ENCODE measurements at places on chromosomes 1 and 21.

- DNase-seq: no peak
Observed at GRCh38 chr1:245969283-245969682, 537.8 kb downstream of the SMYD3 start.

- DNase-seq: no peak
Observed at GRCh38 chr1:178470411-178470960, 26.3 kb downstream of the CLEC20A start.

DNA sequence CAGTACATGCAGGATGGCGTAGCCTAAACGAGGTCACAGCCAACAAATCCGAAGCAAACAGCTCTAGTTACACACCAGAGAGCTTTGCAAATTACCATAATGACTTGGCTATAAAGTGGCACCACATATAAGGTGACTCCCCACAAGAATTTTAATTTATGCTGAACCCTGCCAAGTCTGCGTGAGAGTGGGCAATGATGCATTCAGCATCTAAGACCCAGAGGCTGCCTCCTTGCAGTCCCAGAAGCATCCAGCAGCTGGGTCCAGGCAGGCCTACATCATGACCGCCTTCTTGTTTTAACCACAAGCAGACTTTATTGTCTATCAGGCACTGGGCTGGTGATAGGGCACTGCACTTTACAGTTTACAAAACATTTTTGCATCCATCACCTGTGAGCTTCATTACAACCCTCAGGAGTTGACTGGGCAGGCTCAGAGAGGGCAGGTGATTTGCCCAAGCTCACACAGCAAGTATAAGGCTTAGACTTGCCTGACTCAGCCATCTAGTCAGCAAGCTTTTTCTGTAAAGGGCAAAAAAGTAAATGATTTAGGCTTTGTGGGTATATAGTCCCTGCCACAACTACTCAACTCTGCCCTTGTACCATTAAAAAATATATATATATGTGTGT lies 134.6 kb downstream of the GLIS1 start:
- DNase-seq: no peak

DNA sequence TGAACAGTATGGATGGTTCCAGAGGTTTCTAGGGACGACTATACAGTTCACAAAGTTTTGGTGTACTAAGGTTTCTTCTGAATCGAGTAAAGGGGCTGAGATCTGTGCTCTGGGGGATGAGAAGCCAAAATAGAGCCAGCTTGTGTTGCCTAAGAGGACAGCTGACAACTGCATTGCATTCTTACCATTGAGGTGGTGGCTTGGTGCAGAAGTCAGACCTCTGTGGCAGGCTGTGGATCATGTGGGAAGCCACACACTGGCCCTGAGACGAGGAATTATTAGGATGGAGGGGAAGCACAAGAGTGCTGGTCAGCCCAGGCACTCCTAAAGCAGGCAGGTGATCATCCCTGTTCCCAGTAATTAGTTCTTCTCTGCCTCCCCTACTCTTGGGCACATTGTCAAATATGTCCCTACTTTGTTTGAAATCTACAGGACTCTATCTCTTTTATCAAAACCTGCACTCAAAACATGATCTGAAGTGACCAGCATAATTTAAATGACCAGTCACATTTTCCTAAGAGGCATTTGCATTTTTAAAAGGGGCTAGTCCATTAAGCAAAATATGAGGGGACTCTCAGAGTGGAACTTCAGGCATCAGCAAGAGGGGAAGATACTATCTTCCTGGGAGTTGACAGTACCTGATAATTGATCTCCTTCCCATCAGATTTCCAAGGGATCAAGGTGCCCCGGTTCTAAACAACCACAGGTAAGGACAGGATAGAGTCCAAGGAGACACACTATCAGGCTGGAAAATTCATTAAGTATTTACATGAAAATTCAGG lies at the start of gene FCRLB:
FCRLB (plus strand) TSS at position 589 of the 782 bp plus-strand sequence. CDS start 1,129 bp downstream, outside the sequence.
- no peak for DNase-seq

GRCh38 chr1:44220755-44221154 lies 7.5 kb downstream of the DMAP1 start:
- no peak for DNase-seq

GRCh38 chr1:157658571-157658970 lies 42.0 kb downstream of the FCRL3 start:
- DNase-seq: no peak

- DNase-seq: no peak
Observed at GRCh38 chr1:146029117-146029516, 7.6 kb upstream of the HJV start.

GRCh38 chr21:30152792-30153191 lies 13.8 kb downstream of the CLDN17 start:
- DNase-seq: no peak

DNA sequence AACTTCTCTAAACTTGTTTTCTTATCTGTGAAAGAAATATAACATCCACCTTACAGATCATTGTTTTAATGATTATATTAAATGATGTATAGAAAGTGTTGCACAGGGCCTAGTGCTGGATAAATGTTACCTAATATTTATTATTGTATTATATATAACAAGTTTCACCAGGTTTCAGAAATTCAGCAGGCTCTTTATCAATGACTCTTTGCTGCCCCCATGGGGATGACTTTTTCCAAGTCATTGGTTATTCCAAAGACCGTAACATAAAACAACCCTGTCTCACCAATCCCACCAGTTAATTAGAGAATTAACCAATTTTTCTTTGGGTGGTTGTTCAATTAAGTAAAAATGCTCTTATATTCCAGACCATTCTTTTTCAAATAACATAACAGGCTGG lies 7.3 kb upstream of the DEDD start:
- peak; percentile 74 for DNase-seq

DNA sequence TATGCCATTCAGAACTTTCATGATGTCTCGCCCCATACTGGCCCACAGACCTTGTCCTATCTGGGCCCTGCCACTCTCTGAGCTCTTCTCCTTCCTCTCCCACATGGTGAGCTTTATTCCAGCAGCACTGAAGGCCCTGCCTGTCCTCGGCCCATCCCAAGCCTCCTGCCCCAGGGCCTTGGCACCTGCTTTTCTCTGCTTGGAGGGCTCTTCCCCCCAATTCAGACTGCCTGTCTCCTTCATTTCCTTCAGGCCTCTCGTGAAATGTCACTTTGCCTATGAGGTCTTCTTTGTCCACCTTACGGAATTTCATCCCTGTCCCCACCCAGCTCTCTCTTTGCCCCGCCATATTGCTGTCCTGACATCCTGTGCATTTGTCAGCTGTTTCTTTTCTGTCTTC lies 191.7 kb upstream of the POU3F1 start:
- DNase-seq: no peak

DNA sequence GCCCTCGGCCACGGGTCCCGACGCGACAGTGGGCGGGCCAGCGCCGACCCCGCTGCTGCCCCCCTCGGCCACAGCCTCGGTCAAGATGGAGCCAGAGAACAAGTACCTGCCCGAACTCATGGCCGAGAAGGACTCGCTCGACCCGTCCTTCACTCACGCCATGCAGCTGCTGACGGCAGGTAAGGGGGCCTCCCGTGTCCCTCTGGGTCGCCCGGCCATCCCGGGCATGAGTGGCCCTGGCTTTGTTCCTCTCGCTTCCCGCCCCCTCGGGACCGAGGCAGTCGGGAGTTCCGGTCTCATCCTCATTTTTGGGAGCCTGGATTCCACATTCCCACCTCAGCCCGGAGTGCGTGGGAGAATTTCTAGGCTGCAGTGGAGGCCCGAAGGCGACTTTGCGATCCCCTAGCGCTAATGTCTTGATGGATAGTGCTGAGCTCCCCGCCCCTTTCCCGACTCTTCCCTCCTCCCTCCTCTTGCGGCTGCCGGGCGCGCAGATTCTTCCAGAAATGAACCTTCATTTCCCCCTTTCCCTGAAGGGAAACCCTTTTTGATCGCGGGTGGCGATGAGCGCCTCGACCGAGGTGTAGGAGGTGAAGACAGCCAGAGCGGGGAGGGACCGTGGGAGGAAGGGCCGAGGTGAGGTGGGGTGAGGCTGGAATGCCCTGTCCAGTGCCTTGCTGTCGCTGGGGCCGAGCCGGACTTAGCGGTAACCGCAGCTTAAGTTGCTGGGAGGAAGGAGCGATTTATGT lies 705 bp downstream of the KHDRBS1 start:
- peak; percentile 28 for DNase-seq

- DNase-seq: peak; percentile 83
Observed at GRCh38 chr1:23528250-23528978, 2.6 kb downstream of the E2F2 start.

GRCh38 chr1:8777867-8778266 lies 39.6 kb downstream of the RERE start:
- no peak for DNase-seq

GRCh38 chr1:41394369-41394744 lies 33.1 kb downstream of the FOXO6 start:
- DNase-seq: no peak

DNA sequence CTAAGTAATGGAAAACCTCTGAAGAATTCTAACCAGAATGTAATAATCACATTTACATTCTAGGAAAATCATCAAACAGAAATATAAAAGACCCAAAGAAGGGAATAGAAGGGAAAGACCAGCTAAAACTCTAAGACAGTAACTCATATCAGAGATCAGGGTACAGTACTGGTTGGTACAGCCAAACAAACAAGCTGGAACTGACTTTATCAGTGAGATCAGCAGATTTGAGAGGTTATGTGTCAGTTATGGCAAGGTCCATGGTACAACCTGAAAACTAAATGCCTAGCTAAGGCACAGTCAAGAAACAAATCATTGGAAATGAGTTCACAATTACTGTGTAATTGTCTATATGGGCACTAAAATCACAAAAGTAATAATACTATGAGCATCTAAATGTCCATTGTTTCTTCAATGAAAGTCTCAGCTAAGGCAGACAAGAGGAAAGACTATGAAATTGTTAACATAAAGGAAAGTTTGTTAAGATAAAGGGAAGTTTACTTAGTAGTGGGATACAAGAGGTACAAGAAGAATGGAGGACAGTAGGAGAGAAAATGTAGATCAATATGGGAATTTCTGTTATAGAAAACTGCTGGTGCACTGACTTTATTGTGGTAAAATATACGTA lies 75.8 kb downstream of the TRIM33 start:
- DNase-seq: no peak

- no peak for DNase-seq
Observed at GRCh38 chr21:45911806-45912325, 69.7 kb upstream of the COL6A1 start.

GRCh38 chr1:166700696-166701095 lies 138.6 kb upstream of the POGK start:
- no peak for DNase-seq

DNA sequence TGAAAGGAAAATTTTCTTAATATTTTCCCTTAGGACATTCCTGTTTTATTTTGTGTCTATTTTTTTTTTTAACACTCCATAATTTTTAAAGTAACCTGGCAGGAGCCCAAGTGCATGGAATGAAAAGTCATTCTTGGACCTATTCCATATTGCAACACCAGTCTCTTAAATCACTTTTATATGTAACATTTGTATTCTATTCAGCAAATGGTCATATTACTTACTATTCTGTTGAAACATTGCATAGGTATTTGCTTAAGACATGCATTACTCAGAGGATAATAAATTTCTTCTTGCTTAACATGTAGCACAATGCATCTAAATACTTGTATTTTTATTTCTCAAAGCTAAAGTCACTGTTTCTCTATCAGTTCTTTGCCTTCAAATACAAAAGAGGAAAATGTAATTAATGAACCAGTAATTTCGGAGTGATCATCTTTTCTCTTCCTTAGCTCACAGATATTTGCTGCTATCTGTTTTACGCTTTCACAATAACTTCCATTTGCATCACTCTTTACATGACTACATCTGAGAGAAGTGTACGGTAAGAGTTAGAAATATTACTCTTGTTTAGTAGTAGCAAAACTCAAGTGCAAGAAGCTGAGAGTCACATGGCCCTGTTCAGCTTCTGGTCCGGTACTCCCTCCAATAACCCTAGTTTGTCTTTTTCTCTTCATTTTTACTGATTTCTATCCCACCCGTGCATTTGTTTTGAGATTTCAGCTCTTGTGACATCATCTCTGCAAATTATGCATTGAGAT lies 394.8 kb downstream of the USP25 start:
- DNase-seq: no peak

DNA sequence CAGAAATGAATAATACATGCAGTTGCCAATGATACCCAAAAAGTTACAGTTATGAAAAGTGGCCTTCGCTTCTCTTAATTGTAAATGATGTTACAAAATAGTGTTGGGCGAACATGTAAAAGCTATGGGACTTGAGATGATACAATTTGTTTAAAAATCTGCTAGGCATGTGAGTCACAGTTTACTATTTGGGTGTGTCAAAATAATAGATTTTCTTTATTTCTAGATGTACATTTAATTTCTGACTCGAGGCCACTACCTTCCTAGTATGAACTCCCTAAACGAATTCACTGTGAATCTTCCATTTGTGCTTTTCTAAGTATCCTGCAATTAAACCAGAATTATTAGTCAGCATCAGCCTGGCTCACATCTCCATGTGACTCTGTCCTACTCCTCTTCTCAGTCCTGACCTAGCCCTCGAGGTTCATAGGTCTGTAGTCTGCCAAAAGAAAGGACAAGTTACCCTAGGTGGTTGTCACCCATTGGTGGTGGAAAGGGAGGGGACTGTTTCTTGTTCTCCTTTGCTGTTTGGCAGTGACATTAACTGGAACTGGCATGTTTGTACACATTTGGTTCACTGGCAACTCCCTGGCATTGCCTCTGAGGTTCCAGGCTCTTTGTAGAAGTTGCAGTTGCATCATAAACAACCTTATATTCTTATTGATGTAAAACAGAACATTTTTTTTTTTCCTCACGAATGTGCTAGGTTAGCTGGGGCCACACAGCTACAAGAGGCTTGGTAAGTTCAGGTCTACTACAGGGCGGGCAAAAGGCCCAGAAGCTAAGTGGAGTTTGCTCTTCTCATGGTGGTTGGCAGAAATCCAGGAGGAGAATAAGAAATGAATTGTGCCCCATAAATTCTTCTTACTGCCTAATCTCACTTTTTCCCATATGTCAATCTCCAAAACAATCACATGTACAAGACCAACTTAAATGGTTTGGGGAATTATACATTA lies 746.5 kb upstream of the ADAMTS5 start:
- DNase-seq: no peak

- no peak for DNase-seq
Observed at GRCh38 chr1:85427331-85427730, 37.6 kb downstream of the DDAH1 start.

DNA sequence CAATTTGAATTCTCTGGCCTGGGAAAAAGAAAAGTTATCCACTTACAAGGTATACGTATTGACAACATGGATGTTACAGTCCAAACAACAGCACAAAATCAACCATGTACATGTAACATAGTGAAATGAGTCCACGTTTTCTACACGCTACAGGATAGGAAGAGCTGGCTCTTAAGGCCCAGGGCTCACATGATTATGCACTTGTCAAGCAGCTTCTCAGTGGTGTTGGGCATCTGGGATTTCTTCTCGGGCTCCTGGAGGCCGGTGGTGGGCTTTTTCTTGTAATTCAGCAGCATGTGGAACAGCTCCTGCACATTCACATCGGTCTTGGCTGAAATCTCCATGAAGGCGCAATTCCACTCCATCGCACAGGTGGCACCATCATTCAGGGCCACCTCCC lies 4.0 kb downstream of the DIRAS3 start:
- no peak for DNase-seq

DNA sequence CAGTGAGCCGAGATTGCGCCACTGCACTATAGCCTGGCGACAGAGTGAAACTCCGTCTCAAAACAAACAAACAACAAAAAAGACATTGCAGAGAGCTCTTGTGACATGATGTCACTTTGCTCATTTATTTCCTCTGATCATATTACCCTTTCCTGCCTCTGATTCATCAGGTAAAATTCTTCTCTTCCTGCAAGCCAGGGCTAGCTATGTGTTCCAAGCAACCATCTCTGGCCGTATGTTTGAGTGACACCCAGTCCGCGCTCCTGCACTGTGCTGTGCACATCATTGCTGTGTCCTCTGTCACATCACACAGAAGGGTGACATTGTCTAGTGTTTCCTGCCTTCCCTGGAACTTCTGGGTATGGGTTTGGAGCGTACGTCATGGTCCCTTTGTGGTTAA lies 251.3 kb downstream of the PCP4 start:
- DNase-seq: no peak
